Activated T-helper 1 cell treated with anti-CD3 and anti-CD28 coated beads, Interleukin-2, amount 50 U/mL, for 16 hours (primary cell): ENCODE measurements at places on chromosomes 11 and 22.

GRCh38 chr11:19395050-19395449 lies 154.3 kb upstream of the E2F8 start:
- no peak for DNase-seq

GRCh38 chr11:83035070-83035854 lies 36.4 kb downstream of the RAB30 start:
- DNase-seq: no peak

DNA sequence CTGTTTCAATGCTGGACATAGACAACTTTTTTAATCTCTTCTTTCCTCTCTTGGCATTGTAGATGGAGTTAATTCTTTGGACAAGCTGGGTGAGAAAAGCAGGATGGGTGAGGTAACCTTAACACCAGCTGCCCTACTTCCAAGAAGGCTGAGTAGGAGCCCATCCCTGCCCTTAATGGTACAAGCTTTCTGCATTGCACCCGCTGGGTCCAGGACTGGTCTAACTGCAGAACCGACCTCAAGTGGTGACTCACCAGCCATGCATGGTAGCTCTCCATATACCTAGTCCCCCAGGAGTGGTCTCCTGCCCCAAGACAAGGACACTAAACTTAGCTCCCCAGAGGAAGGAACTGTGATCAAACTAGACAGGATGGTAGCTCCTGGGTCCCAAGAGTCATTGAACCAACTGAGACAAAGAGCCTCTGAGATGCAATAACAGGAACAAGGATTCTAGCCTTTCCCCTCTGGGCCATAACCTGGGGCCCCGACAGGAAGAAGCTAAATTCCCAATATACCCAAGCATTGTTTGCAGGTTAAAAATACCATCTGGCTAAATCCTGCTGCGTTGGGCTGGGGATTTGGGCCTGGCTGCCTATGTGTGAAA lies 32.1 kb downstream of the RPL27A start:
- DNase-seq: no peak

DNA sequence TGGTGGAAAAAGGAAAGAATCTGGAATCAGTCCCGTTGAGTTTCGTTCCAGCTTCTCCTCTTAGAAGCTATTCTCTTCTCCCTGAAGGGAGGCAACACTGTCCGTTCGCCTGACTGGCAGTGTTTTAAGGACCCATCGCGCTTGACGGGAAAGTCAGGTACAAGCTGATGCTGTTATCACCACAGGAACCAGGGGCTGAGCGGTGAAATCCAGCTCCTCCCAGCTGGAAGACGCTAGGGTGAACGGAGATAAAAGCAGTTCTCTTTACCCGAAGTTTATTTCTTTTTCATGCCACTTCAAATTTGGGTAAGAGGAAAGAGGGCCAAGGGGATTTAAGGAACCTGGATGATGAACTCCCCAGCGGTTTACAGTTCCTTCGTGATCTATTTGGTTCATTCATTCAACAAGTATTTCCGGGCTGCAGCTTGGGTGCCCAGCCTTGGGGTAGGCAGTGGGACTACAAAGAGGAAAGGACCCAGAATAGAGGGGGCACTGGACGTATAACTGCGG lies 551 bp upstream of the DEUP1 start:
- no peak for DNase-seq

GRCh38 chr11:64763526-64764039 lies 3.8 kb upstream of the PYGM start:
- DNase-seq: no peak

DNA sequence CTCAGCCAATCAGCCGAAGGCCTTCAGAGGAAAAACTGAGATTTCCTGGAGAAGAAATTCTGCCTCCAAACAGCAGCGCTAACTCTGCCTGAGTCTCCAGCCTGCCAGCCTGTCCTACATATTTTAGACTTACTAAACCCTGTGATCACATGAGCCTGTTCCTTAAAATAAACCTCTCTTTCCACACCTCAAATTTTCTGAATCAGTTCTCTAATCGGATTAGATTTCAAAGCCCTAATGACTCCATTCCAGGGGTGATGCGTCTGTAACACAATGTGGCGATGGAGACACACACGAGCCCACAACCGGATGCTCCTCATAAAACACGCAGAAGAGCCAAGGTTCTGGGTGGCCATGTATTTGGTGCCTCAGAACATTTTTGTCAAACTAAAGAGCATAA lies 1371.2 kb downstream of the BRD1 start:
- DNase-seq: no peak

DNA sequence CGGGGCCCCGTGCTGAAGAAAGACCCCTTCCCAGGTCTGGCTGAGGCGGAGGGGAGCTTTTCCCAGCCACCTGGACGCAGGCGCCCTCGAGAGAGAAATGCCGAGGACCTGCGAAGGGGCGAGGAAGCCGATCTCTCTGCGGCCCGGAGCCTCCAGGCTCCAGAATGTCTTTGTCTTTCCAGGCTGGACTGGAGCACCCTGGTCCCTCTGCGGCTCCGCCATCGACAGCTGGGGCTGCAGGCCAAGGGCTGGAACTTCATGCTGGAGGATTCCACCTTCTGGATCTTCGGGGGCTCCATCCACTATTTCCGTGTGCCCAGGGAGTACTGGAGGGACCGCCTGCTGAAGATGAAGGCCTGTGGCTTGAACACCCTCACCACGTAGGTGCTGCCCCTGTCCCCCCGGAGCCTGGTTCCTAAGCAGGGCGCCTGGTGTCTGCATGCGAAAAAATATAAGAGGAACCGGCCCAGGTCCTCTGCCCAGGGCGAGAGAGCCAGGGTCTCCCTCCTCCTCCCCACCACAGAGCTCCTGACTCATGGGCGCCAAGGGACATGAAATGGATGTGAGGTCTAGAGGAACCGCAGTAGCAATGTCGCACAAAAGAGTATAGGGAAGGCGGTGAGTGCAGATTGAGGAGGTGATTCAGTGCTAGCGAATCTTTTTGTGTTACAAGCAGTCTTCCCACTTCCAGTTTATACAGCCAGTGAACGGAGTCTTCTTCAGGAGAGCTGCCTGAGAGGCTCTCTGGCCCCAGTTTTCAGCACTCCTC lies 11.0 kb downstream of the GLB1L2 start:
- DNase-seq: no peak

- DNase-seq: no peak
Measured at GRCh38 chr22:26977741-26978376, 320.5 kb downstream of the MIAT start.

GRCh38 chr11:112128483-112129121 lies 35.3 kb downstream of the IL18 start:
- no peak for DNase-seq

GRCh38 chr11:70716986-70717775 lies 318.9 kb downstream of the CTTN start:
- no peak for DNase-seq

- DNase-seq: no peak
Measured at GRCh38 chr11:66864924-66865697, 8.2 kb downstream of the LRFN4 start.

DNA sequence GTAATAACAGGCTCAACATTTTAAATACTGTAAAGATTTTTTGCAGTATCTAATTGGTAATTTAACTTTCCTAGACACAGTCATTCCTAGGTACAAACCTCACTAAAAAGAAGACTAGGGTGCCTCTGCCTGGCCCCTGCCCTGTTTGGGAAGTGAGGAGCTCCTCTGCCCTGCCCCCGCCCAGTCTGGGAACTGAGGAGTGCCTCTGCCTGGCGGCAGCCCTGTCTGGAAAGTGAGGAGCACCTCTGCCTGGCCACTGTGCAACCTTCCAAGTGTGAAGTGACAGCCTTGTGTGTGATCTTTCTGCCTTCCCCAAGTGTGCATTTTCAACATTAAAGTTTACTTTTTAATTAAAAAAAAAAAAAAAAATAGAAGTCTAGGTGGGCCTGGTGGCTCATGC lies 4.2 kb downstream of the CHORDC1 start:
- no peak for DNase-seq

DNA sequence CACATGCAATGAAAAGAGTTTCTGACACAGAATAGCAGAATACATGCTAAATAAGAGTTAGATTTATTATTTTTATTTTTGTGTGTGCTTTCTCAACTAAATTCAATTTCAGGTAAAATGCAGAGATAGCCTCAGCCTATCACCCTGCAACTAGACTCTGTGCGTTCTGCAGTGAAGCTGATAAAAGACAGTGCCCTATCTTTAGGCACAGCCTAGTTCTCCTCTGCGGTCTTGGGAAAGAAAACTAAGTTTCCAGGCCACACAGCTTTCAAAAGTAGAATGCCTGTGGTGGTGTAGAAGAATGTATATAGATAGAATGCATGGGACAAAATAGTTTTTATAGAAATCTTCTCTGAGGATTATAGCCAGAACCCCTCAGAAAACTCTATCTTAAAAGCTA lies 12.0 kb upstream of the MMP1 start:
- DNase-seq: no peak

DNA sequence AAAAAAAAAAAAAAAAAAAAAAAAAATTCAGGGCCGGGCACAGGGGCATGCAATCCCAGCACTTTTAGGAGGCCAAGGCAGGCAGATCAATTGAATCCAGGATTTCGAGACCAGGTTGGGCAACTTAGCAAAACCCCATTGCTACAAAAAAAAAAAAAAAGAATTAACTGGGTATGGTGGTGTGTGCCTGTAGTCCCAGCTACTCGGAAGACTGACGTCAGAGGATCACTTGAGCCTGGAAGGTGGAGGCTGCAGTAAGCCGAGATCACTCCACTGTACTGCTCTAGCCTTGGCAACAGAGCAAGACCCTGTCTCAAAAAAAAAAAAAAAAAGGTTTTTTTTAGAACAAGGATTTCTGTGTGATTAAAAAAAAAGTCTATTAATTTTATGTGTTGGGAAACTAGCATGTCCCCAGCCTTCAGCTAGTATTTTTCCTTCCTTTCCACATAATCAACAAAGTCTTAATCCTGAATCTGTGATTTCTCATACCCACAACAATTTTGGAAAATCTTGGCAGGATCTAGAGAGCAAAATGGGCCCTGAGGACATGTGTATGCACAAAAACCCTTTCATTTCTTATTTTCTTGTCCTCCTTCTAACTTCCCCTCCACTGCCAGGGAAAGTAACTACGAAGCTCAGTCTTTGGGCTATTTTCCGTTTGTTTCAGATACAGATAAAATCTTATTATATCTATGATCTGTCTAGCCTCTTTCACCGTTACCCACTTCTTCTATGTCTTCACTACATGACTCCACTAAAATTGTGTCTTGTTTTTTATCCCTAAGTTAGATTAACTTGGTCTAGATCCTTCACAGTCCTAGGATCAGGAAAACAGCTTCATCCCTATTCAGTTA lies 5.7 kb upstream of the AMBRA1 start:
- DNase-seq: no peak

DNA sequence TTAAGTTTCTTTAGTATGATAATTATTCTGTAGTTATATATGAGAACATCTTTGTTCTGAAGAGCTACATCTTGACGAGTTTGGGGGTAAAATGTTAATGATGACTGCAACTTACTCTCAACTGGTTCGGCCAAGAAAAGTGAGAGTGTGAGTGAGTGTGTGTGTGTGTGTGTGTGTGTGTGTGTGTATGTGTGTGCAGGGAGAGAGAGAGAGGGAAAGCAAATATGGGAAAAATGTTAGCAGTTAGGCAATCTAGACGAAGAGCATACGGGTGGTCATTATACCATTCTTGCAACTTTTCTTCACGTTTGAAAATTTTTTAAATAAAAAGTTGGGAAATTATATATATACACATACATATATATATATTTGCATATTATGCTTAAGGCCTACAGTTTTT lies 18.3 kb upstream of the TMEM41B start:
- no peak for DNase-seq

DNA sequence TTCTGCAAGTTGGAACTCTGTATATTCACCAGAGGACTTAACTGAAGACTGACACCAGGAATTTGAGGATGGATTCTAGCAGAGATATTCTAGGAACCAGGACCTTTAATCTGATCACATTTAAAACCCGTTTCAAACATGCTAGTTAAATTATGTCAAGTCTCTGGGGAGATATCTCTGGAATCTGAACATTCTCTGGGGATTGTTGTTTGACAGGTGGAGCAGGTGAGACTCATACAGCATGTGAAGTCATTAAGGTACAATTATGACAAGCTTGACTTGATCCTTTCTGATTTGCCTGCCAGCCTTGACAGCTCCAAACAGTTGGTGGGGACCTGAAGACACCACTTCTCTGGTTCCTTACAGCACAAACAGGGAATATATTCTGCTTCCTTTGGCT lies 100.3 kb downstream of the FAT3 start:
- DNase-seq: no peak

DNA sequence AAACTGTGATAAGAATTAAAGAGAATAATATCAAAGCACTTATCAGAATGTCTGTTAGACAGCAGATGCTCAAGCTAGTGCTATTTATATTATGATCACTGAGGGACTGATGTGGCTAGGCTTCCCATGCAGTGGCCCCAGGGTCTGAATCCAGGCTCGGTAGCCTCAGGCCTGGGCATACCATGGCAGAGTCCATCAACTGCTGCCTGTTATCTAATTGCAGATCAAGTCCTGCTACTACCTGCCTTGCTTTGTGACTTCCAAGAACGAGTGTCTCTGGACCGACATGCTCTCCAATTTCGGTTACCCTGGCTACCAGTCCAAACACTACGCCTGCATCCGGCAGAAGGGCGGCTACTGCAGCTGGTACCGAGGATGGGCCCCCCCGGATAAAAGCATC lies 57.5 kb downstream of the TIMP3 start:
- no peak for DNase-seq

DNA sequence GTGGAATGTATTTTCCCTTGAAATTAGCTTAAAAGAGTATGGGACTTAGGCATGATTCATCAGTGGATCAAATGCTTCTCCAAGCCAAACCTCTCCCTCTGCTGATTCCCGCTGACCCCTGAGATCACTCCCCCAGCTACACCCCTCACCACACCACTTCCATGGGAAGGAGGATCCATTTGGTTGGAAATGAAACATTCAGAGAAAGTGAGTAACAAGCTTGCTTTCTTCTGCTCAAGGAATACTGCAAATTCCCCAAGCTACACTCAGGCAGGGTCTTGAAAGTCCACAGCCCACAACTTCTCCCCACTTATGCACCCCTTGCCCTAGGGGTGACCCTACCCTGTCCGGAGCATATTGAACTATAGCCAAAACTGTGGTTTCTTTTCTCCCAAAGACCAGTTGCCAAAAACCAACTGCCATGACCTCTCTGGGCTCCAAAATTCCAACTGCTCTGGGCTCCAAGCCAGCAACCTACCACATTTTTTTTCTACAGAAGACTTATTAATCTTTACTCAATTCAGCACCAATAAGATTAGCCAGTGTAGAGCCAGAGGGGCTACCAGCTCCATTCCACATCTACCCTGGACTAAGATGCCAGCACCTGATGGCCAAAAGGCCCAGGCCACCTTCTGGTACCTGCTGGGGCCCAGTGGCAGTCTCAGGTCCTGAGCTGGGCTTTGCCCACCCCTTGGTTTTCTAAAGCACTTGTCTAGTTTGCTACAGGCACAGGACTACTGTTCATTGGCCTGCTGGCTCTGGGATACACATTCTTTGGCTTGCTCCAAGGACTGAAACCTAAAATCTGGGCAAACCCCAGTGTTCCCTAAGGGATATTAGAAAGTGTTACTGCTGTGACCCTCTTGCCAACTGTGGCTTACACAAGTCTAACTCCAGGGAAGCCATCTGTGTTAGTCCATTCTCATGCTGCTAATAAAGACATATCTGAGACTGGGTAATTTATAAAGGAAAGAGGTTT lies 101.1 kb downstream of the MICAL3 start:
- no peak for DNase-seq

- DNase-seq: no peak
Measured at GRCh38 chr11:102234779-102235439, 82.4 kb upstream of the BIRC3 start.
